ENCODE measurements at places on chromosomes 6 and 20.

DNA sequence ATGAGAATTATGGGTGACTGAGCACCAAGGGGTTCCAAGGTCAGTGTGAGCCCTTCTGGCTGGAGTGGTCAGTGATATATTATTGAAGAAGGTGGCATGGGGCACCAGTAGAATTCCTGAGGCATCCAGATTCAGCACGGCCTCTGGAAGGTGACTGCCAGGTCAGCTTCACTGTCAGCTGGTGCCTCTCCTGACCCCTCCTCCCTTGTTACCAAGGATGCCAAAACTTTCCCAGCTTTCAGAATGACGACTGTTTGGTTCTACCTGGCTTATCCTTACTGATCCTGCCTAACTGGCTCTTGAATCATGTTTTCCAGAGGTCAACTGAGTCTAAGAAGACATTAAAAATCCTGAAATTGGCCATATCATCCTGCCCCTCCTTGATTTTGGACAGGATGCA is 189.2 kb upstream of the AGPAT4 start:
- no peak for DNase-seq

GRCh38 chr6:3380344-3381232 is 76.3 kb downstream of the SLC22A23 start:
- peak; percentile 82 for DNase-seq

DNA sequence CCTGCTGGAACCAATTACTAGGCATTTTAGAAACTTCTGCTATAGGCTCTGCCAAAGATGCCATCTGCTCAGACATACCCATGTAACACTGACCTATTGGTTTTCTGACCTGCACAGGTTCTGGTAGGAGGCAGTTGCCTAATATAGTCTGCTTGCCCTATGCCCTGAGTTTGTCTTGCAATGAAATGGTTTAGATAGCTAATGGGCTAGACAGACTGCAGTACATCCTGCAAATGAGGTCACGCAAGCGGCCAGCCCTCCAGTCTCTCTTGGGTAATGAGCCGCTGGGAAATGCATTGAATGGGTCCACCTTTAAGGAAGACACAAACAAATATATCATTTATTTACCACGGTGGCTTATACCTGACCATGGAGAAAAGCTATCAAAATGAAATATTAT is 90.6 kb upstream of the B3GAT2 start:
- no peak for DNase-seq

DNA sequence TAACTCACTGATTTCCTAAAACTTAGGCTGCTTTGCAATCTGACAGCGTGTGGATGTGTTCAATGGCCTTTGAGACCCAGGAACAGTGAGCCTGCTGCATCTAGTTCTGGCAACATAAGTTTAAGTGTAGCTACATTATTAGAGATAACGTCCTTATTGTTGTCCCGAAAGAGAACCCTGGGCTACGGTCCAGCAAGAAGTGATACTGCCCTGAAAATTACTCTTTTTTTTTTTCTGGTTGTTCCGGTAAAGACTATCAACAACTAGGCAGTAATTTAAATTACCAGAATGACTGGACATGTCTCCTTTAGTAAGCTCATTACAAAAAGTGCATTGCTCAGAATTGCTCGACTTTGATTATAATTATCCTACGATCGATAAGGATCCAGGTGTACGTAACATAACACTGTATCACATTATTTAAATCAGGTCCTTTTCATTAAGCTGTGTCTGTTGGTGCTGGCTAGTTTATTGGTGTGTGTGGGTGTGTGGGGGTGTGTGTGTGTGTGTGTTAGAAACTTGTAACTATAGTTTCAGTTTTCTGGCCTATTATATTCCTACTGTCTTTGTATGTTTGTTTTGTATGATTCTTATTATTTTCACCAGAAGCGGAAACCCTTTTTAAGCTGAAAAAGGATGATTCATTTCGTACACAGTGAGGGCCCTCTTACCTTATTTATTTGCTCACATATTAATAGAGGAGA is 3.0 kb downstream of the TSHZ2 start:
- DNase-seq, result no peak

- DNase-seq, result no peak
Observed at GRCh38 chr6:22222469-22222868, 74.4 kb downstream of the PRL start.

- no peak for DNase-seq
Observed at GRCh38 chr20:31720486-31721407, 1.9 kb downstream of the BCL2L1 start.

- no peak for DNase-seq
Observed at GRCh38 chr20:22561965-22562577, 22.3 kb downstream of the FOXA2 start.

DNA sequence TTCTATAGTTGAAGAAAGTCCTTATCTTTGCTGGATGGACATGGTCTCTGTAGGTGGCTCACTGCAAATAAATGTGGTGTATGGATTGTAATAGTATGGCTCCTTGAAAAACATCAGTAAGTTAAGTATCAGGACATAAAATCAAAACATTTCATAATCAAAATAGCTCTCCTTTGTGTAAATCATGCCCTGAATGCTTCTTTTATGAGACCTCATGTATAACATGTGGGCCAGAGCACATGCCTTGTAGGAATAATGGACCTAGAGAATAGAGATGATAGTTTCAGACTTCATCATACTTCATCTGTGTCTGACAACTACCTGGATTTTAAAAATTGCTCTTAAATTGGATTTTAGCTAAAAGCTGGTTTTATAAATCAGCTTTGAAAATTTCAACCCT is 159.9 kb downstream of the ASCC3 start:
- no peak for DNase-seq

DNA sequence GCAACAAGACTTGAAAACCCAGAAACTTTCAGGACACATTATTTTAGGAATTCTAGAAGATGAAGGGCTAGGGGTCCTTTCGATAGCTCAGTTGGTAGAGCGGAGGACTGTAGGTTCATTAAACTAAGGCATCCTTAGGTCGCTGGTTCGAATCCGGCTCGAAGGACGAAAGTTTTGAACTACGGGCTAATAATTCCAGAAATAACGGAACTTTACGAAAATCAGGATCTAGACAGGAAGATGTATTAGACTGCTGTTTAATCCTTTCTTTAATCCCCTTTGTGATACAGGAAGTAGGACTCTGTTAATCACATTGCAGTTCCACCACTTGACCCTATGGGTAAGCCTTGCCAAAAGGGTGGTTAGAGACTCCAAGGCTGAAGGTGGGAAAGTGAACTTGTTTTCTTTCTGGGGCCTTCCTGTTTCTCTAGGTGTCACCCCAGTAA is 21.2 kb upstream of the ABT1 start:
- no peak for DNase-seq

DNA sequence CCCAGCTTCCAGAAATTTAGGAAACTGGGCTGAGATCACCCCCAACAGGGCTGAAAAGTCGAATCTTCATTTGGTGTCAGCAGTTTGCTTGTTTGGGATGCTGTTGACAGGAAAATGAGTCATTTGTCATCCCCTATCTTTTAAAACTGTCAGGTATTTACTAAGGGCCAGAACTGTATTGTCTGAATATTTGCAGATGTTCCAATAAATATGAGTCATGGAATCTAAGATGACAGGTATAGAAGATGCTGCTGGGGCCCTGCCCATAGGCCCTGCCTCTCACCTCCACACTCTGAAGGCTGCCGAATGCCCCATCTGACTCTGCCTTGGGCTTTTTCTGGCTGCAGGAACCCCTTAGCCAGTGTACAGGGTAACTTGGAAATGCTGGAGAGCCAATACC is 3.9 kb downstream of the ETV7 start:
- DNase-seq, result no peak

DNA sequence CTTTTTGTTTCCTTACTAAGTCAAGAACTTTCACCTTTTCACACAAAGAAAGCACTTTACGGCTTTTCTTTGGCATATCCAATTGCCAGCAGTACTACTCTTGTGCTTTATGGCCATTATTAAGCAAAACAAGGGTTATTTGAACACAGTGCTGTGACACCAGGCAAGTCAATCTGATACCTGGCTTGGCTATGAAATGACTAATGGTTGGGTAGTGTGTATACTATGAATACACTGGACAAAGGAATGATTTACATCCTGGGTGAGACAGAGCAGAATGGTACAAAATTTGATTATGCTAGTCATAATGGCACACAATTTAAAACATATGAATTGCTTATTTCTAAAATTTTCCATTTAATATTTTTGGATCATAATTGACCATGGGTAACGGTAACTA is 22.1 kb upstream of the ADGRF1 start:
- DNase-seq, result no peak

- DNase-seq, result no peak
Observed at GRCh38 chr6:14130435-14131075, 13.0 kb downstream of the CD83 start.
